ENCODE measurements at places on chromosomes 12 and 14.

- no peak for DNase-seq
These were observed 13.2 kb downstream of the TRIP11 start for GRCh38 chr14:92026548-92027190.

DNA sequence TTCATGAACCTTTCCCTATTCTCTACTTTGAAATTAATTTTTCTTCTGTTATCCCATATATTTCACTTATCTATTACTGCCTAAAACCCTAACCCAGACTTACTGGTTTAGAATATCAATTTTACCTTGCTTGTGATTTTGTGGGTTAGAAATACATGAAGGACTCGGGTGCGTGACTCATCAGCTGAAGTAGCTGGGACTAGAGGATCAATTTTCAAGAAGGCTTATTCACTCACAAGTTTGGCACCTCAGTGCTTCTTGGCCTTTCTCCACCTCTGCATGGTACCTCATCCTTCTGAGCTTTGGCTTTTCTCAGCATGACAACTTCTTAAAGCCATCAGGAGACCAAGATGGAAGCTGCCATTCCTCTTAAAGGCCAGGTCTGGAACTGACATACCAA is 57.8 kb downstream of the TMEM117 start:
- DNase-seq = no peak

DNA sequence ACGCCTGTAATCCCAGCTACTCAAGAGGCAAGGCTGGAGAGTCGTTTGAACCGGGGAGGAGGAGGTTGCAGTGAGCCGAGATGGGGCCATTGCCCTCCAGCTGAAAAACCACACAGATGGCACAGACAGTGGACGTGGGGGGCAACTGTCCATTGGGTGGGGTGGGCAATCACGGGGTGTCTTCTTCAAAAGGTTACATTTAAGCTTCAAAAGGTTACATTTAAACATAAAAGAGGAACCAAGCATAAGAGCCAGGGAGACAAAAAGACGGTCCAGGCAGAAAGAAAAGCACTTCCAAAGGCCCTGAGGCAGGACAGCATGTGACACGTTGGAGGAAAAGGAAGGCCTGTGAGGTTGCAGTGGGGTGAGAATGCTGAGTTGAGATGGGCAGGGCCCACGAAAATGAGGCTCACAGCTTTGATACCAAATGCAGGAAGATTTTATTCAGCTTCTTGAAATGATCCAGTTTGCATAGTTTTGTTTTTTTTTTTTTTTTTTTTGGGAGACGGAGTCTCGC is 10.7 kb downstream of the SCARB1 start:
- DNase-seq = no peak

DNA sequence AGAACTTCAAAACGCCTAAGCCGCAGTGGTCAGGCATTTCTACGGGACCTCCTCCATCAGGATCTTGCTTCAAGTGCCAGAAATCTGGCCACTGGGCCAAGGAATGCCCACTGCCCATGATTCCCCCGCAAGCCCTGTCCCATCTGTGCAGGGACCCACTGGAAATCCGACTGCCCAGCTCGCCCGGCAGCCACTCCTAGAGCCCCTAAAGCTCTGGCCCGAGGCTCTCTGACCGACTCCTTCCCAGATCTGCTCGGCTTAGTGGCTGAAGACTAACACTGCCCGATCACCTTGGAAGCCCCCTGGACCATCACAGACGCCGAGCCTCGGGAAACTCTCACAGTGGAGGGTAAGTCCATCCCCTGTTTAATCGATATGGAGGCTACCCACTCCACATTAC is 1113.0 kb upstream of the TMEM132C start:
- DNase-seq = no peak

- peak; percentile 3 for DNase-seq
These were observed 10.9 kb upstream of the KRT77 start for GRCh38 chr12:52713960-52714886.

DNA sequence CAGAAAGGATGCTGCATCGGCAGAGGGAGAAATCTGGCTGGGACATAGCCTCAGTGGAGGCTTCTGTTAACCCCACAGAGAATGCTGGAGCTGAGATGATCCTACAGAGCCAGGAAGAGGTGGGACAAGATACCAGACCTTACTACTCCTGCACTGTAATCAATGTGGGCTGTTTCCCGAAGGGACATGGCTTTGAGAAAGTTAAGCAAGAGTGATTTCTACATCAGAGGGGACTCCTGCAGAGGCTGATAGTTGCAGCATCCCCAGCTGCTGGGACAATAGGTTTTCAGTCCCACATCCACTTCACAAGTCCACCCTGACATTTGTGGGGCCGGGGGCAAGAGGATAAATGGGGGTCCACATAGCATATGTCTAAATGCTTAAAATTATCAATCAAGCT is 22.5 kb upstream of the CMKLR1 start:
- no peak for DNase-seq

- no peak for DNase-seq
These were observed 215.2 kb downstream of the RASSF9 start for GRCh38 chr12:85621041-85621440.

GRCh38 chr12:129561304-129561703 is 342.5 kb downstream of the TMEM132D start:
- DNase-seq = no peak

DNA sequence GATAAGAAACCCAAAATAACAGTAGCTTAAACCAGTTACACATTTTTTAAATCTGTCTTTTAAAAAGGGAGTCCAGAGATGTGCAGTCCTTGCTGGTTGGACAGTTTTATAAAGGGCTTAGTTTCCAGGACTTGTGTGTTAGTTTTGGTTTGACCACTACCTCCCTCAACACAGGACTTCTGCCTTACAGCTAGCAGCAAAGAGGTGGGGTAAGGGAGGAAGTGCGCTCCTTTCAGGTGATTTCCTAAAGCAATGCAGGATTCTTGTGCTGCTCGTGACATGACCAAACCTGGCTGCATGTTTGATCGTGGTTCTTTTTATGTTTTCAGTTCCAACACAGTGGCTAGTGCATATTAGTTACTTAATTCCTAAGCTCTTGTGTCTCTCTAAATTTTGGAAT is 266.2 kb downstream of the TMTC2 start:
- DNase-seq = no peak

DNA sequence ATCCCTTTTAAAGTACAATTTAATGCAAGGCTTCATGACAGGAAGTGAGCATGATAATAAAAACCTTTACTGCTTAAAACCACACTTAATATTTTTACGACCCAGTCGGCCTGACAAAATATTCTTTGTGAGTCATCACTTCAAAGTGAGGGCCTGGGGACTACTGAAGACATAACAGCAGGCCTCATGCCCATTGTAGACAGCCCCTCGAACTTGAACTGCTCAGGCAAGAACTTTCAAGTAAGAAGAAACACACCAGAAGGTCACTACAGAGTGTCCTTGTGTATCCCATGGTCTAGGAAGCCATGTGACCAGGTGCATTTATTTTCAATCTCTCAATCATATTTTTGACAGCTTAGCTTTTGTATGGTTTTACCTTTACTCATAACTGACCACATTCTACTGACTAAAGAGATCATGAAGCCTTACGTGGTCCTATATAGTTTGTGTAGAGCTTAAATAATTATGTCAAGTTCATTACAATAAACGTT is 61.4 kb upstream of the MANSC4 start:
- DNase-seq = no peak

DNA sequence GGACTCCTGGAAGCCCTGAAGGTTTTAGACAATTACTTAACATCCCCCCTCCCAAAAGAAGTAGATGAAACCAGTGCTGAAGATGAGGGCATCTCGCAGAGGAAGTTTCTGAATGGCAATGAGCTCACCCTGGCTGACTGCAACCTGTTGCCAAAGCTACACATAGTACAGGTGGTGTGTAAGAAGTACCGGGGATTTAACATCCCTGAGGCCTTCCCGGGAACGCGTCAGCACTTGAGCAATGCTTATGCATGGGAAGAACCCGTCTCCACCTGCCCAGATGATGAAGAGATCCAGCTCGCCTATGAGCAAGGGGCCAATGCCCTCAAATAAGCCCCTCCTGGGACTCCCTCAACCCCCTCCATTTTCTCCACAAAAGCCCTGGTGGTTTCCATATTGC is 10.6 kb upstream of the SPPL3 start:
- no peak for DNase-seq

DNA sequence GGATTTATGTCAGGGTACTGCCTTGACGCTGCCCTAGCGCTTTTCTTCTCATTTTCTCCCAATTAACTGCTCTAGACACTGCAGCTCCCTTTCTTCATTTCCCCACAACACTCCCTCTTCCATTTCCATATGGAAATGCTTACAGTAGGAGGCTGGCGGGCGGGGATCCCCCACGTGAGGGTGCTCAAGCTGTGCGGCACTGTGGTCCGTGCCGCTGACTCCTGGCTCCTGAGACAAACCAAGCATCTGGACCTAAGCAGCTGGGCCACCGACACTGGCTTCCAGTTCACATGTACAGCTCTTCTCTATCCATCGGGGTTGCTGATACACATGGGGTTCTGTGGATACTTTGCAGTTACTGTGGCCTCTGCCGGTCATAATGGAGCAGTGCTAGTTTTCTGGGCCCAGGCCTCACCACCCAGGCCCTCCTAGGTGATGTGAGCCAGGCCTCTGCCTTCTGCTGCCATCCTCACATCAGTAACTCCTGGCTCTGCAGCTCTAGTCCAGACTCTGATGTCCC is 20.2 kb downstream of the TCHP start:
- no peak for DNase-seq

- no peak for DNase-seq
These were observed 42.5 kb upstream of the GNPNAT1 start for GRCh38 chr14:52833891-52834290.

DNA sequence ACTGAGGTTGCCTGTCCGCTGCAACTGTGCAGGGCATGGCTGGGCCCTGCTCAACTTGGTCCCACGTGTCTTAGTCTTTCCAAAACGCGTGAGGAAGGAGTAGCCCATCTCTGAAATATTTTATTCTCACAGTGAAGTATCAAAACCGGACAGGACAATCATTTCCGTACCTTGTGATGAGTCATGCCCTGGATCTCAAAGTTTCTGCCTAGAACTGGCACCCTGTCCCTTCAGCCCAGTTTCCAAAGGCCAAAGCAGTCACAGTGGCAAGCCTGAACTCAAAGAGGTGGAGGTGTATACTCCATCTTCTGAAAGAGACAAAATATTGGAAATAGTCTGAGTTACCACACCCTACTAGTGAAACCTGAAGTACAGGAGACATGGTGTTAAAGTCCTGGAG is 28.5 kb upstream of the SRGAP1 start:
- no peak for DNase-seq

Data from T-helper 2 cell (primary cell).